GM03348 (cell line): ENCODE measurements at places on chromosomes 12 and 14.

DNA sequence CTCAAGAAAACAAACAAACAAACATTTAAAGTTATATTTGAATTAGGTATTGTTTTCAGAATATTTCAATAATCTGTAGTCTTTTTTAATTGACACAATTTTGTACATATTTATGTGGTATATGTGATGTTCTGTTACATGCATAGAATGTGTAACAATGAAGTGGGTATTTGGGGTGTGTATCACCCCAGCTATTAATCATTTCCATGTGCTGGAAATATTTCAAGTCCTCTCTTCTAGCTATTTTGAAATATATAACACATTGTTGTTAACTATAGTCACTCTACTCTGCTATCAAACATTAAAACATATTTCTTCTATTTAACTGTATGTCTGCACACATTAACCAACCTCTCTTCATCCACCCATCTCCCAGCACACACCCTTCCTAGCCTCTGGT is 32.0 kb upstream of the SIX1 start:
- DNase-seq = no peak

GRCh38 chr14:96119947-96120346 is 80.8 kb downstream of the C14orf132 start:
- DNase-seq = no peak

DNA sequence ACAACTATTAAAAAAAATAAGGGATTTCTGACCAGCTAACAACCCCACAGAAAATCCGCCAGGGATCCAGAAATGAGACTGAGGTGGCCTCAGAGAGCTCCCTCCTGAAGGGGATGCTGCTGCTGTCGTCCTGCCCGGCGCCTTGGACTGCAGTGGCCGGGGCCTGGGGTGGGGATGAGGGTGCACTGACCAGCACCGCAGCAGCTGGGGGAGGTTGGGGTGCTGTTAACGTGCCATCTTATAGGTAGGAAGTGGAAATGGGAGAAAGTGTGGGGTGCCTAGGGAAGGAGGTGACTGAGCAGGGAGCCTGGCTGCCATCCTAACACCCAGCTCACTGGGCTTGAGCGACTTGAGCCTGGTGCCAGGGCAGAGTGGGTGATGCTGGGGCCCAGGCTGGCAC is 32.0 kb downstream of the DDX11 start:
- no peak for DNase-seq

- no peak for DNase-seq
Measured at GRCh38 chr12:116392061-116392460, 114.6 kb upstream of the MED13L start.

DNA sequence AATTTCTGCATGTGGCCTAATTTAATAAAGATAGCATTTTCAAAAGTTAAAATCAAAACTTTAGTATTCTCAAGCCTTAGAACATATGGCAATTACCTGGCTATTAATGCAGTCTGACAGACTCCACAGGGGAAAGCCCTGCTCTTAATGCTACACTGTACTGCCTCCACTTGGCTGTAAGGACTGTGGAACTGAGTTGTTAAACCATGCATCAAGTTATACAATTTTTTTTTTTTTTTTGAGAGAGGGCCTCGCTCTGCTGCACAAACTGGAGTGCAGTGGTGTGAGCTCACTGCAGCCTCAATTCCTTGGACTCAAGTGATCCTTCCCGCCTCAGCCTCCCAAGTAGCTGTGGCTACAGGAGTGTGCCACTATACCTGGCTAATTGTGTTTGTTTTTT is 19.0 kb upstream of the NDUFA12 start:
- DNase-seq = no peak

DNA sequence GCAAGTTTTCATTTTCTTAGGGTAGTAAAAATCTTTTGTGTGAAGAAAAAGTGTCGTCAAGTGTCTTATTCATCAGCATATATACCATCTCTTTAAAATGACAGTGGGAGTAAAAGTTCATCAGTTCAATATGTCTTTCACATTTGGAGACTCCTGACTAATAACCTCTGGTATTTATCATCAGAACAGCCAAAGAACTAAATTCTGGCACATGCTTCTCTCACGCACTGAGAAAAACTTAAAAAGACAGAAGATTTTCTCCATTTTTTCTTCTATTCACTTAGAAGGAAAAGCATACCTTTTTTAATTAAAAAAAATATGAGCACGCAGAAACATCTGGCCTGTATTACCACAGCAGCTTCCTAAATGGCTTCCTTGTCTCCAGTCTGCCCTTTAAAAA is 265.7 kb downstream of the AKAP6 start:
- DNase-seq = peak; percentile 57

DNA sequence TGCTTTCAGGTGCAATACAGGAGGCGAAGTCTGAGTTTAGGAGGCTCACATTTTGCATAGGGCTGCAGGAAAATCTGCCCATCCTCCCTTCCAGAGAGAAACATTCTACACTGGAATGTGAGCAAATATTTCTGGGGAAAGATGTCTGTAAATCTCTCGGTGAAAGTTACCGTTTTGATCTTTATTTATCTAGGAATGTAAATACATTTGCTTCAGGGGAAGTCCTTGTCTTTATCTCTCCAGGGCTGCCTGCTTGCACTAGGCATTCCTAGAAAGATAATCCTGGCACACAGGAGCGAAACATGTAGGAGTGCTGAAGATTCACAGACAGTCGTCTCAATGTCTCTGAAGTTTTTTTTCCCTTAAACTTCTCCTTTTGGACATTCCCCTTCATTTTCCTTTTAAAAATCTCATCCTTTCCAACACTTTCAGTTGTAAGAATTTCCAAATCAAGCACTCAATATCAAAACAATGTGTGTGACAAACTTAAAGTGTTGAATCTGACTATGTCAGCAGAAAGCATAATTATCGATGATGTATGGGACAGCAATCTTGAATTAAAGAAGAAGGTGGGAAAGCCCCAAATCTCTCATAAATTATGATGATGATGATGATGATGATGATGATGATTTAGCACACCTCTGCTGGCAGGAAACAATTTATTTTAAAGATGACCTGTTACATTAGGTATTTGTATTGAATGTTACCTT is 113.4 kb upstream of the RESF1 start:
- DNase-seq = no peak

DNA sequence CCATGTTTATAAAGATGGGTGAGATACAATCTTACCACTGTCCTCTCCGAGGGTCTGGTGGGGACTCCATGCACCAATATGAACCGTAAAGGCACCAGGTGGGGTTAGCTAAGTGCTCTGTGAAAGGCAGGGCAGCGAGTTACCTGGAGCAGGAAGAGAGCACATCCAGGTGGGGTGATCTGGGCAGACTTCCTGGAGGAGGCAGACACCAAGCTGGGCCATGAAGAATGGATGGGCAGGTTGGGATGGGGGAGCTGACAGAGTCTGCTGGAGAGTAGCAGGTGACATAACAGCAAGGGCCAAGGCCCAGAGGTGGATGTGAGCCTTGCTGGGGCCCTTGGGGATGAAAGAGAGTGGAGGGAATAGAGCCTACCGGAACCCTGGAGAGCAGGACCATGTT is 45.9 kb downstream of the RIN3 start:
- no peak for DNase-seq

DNA sequence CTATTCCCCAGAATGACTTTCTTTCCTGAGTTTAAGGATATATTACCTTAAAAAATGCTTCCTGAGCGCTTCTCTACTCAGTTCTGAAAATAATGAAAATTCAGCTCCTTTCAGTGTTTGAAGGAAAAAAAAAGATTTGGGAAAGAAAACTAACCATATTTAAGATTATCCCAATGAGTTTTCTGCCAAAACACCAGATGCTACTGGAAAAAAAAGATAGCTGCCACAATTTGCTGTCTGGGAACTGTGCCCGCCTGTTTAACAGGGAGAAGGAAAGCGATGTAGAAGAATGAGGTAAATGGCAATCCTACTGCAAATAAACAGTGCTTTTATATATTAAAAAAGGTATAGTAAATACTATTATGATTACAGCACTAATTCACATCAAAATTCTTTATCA is 367.6 kb upstream of the PRICKLE1 start:
- no peak for DNase-seq

- DNase-seq = peak; percentile 47
Measured at GRCh38 chr14:95784137-95784536, 70.2 kb upstream of the TCL1A start.

DNA sequence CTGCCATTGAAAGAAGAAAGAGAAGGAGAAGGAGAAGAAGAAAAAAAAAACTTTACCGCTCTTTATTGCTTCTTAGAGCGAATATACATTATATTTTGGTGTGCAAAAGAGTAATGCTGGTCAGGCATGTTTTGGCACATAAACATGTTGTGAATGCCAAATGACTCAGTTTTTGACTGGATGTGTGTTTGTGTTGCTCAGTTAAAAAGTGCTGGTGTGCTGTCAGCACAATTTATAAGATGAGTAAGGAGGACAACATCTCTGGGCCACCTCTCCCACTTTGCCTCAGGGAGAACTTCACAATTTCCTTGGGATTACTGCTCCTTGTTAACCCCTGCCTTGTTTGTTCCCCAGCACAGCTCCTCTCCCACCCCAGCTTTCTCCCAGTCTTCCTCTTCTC is 584.8 kb downstream of the ETNK1 start:
- no peak for DNase-seq

- no peak for DNase-seq
Measured at GRCh38 chr12:18467620-18468245, 206.4 kb downstream of the PIK3C2G start.

DNA sequence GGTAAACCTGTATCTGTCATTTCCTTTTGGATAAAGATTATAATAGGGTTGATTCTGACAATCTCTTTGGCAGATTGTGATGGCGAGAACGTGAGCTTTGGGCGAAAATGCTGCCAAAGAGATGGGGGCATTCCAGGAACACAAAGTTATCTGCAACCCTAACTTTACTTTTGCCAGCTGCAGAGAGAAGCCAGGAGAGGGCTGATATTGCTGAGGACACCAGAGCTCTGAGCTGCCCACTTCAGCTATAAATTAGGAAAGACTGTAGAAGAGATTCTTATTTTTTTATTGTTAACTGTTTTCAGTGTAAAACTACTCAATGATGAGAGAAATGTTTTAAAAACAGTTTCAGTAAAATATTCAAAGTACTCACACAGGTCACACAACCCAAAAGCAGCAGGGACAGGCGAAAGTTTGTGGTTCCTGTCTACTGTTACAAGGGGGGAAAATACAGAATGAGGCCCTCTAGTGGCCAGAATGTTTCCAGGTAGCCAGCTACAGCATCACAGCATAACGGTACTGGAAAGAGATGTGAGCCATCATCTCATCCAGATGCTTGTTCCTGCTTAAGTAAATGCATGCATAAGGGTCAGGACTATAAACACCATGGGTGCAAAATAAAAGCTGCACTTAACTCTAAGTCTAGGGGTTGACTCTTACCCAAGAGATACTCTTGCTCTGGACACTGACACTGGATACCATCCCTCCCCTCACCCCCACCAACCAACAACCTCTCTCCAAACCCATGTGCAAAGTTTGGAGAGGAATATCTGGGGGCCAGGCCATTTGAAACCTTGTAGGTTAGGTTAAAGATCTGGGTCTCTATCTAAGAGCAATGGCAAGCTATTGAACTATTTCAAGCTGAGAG is 498.4 kb downstream of the RMST start:
- DNase-seq = peak; percentile 2

DNA sequence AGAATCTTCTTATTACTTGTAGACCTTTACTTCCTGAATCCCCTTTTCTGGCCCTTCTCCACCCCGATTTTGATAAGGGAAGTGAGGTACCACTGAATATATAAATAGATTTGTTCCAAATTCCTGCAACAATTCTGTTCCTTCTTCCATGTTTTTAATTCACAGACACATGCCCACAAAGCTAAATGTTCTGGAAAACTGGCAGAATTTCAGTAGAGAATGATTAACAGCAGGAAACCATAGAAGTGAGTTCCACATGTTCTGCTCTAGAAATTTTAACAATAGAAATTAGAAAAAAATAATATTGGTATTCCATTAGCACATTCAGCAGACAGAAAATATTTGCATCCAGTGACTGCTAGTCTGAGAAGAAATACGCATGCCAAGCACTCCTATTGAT is 139.6 kb downstream of the SLC2A13 start:
- no peak for DNase-seq

GRCh38 chr12:42725809-42726208 is 136.3 kb upstream of the PRICKLE1 start:
- no peak for DNase-seq
